Fibroblast of the aortic adventitia (primary cell): ENCODE measurements at places on chromosomes 4 and X. TPM values are rescaled to one million over a fixed set of nuclear protein-coding genes. Genes with fewer than 3 reads are reported as not detected.
A peak's percentile ranks its signal among the peaks of the same experiment; 100 is the strongest.

The IL3RA gene
- total RNA-seq = 0.09 TPM in 1 of 2 replicates, not detected in the other

The KIAA1210 gene
- not detected in 2 replicates for total RNA-seq

The PIR gene
- total RNA-seq = 15.9 and 40.8 TPM in 2 replicates

- peak; percentile 15 for DNase-seq
These were observed 99.6 kb upstream of the SORBS2 start for GRCh38 chr4:185911556-185912064.

DNA sequence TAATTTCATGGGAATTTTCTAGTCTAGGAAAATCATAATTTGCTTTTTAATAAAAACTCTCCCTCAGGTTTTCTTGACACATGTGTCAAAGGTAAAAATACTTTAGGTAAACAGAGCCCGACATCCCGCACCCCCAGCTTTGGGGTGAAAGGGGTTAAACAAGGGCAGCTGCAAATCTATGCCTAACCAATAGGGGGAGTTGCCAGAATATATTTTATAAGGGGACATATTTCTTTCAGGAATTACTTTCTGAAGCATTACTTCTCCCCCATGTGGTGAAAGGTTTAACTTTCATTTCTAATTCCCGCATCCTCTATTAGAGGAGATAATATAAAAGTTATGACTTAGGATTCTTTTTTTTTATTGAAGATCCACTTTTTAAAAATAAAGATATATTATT lies 53.9 kb upstream of the HEPH start:
- DNase-seq = peak; percentile 42

DNA sequence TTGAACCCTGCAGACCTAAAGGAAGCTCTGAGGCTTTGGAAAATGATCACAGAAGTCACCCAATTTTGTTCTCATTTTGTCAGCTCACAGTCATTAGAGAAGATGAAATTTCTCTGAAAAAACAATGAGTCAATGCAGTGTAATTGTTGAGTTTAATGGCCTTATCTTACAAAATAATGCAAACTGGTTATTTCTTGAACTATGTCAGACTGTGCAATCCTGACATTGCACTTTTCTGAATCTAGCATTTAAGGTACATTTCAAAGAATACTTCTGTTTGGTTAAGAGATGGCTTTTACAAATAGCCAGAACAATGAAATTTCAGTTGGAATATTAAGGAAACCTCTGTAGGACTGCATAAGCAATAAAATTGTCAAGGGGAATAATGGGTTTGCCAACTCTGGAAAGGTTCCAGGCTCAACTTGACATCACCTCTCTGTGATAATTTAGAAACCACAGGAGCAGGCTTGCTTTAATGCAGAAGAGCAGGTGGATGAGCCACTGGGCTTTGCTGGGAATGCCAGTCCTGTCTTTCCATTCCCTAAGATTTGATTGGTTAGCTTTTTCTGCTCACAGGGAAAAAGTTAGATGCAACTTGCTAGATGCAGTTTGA lies 222.8 kb downstream of the FRMPD4 start:
- peak; percentile 69 for DNase-seq

DNA sequence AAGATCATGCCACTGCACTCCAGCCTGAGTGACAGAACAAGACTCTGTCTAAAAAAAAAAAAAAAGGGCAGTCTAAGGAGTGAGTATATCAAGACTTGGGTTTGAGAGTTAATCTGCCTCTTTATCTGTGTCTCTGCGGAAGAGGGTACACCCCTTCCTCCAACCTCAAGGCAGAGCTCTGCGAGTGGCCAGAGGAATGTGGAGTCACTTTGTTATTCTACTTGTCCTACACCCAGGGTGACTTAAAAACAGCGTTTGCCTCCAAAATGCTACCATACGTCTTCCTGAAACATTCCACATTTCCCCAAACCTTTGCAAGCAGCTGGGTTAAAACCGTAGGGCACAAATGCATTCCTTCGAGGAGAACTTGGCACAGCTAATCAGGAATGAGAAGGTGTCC lies 199.9 kb downstream of the SHOX start:
- no peak for DNase-seq

DNA sequence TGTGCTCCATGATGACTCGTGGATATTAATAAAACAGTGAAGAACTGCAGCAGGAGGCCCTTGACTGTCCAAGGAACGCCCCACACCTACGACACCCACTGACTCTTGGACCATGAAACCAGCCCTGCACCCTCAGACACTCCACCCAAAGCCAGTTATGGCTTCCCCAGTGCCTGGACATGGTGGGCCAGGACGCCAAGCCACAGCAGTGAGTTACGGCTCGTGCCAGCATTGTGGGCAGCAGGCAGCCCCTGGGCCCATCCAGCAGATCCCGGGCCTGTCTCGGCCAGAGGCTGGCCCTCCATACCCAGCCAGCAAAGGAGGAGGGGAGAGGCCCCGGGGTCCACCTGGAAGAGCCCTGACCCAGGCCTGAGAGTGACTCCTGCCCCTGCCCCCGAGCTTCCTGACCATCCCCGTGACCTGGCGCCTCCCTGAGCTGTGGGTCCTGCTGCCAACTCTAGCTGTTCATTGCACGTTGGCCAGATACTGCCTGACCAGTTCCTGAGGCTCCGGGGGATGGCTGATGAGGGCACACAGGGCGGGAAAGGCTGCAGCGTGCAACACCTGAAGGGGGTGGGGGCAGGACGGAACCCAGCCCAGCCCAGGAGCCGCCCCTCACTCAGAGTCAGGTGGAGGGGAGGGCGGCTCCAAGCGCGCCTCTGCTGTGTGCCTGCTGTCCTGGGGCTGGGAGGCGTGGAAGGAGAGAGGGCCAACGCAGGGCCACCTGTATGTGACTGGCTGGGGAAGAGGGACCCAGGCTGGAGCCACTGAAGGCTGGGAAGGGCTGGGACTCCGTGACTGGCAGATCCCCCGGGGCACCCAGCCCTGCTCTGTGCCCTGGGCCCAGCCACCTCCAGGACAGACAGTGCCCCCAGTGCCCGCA lies 739 bp downstream of the SLC49A3 start:
- no peak for DNase-seq

The GUCY1B1 gene
- 2.0 and 7.0 TPM in 2 replicates for total RNA-seq

GRCh38 chrX:51006064-51006463 lies 95.5 kb downstream of the BMP15 start:
- DNase-seq = no peak

The GPR119 gene
- total RNA-seq = not detected in 2 replicates

DNA sequence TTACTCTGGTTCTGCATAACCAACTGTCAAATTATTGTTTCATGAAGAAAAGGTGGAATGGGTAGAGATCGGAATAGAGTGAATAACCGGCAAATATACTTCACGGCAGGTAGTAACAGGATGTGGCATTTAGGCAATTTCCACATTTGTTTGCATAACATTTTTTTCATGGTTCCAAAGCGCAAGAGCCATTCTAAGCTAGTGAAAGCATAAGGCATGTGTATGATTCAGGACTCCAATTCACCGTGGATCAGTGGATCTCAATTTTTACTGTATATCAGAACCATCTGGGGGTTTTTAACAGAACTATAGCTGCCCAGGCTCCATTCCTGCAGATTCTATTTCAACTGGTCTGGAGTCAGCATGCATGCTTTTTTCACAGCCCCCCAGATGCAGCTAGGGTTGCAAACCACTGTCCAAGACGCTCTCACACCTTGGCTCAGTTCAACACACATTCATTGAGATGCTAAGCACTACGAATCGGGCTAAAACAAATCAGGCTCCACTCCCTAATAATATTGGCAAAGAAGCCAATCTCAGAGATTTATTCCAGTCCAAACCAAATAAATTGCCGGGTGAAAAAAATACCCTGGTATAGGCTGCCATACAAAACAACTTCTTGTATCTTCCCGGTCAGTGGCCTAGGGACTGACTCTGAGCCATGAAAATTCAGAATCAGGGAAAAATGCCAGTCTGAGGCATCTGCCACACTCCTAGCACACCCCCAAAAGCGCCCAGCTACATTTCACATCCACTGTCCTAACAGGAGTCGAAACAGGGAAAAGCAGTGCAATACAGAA lies 30.0 kb downstream of the AFAP1 start:
- DNase-seq = no peak

- no peak for DNase-seq
These were observed 27.7 kb downstream of the UVSSA start for GRCh38 chr4:1374706-1375045.

GRCh38 chrX:129706400-129707072 lies 32.2 kb upstream of the XPNPEP2 start:
- no peak for DNase-seq
